SK-N-DZ (cell line): ENCODE measurements at places on chromosomes 7 and 10.

- peak; percentile 24 for DNase-seq
Measured at GRCh38 chr7:24419077-24419476, 135.1 kb downstream of the NPY start.

DNA sequence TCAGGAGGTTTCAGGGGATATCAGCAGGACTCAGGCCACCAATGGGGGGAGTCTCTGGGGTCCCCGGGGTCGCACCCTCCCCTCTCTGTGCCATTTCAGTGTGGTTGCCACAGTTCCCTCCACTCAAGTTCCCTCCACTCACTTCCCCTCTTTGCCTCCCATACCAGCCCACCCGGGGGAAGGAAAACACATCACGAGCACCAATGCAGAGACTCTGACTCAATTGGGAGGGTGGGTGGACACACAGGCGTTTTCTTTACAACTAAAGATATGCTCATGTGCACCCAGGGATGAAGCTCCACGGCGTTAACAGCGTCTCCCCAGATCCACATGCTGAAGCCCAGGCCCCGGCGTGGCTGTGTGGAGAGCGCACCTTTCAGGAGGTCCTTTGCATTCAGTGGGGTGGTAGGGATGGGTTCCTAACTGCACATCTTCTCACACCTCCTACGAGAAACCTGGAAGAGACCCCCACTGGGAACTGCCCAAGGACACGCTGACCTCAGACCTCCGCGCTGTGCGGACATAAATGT lies 254.1 kb downstream of the ZMYND11 start:
- DNase-seq: no peak

DNA sequence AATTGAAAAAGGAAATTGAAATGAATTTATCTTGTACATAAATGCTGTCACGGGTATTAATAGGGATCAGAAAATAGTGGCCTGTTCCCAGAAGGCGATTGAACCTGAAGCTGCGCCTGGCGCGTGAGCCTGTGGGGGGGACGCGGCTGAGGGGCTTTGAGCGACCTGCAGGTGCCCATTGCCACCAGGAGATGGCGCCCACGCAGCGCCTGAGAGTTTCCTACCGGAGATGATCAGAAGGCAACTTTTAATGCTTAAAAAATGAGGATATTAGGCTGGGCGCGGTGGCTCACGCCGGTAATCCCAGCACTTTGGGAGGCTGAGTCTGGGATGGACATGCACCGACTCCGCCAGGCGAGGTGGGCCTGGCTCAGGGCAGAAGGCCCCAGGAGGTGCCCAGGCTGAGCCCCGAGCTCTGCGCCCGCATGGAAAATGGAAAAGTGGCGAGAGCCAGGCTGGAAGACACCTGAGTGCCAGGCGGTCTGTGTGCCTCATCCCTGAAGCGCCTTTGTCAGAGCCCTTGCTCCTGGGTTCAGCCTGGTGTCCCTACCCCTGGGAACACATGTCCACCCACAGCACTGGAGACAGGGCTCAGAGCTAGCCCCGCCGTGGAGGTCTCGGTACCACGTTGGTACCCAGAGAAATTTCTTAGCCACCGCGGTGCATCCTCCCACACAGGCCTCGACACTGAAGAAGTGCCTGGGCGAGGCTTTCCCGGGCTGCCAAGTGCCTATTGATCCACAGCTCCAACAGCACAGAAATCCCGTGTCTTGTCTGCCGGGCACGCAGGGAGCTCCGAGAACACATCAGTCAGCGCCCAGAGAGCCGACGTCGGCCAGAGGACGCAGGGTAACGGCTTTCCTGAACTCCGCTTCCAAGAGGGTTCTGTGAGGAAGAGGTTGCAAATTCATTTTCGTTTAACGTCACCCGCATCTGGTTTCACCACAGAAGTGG lies 117.4 kb downstream of the INPP5A start:
- peak; percentile 72 for DNase-seq

DNA sequence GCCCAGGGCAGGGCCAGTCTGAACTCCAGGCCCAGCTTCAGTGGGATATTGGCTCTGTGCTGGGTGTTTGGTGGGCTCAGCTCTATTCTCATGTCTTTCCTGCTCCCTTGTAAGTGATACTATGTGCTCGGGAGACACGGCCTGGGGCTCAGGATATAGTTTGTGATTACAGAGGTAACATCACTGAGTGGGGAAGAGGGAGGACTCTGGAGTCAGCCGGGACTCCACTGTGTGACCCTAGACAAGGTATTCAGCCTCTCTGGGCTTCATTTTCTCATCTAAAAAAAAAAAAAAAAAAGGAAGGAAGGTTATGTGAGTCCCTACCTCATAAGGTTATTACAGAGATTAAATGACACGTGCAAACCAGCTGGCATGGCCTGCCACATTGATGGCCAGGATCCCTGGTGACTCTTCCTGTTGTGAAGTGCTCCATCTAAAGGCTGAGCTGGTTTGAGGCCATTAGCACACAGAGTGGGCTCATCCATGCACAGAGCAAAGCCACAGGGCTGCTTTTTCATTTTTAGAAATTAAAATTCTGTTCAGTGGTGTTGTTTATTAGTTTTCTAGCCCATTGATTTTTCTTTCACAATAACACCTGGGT lies 15.7 kb downstream of the SLC13A4 start:
- DNase-seq: no peak

DNA sequence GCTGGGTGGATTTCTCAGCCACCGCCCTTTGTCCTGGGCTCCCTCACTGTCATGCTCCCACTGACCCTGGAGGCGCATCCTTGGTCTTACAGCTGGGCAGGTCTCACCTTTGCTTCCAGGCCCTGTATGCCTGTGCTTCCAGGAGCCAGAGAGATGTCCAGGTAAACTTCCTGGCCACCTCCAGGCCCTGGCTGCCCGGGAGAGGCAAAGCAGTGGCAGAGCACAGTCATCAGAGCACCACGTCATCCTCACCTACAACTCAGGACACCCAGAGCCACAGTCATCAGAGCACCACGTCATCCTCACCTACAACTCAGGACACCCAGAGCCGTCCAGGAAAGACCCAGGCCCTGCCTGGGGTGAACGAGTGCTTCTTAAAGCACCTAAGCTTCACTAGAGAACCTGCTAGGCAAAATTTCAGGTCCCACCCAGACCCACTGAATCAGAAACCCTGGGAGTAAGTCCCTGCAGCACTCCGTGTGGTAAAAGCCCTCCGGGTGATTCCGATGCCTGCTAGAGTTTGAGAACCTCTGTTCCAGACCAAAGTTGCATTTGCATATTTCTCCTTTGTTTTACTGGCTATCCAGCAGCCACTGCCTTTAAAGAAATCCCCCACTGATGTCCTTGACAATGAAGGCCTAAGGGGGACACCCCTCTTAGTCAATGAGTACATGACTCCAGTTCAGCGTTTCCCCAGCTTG lies 62.3 kb downstream of the DLG5 start:
- DNase-seq: no peak
